ENCODE measurements at places on chromosomes 12 and 14.

DNA sequence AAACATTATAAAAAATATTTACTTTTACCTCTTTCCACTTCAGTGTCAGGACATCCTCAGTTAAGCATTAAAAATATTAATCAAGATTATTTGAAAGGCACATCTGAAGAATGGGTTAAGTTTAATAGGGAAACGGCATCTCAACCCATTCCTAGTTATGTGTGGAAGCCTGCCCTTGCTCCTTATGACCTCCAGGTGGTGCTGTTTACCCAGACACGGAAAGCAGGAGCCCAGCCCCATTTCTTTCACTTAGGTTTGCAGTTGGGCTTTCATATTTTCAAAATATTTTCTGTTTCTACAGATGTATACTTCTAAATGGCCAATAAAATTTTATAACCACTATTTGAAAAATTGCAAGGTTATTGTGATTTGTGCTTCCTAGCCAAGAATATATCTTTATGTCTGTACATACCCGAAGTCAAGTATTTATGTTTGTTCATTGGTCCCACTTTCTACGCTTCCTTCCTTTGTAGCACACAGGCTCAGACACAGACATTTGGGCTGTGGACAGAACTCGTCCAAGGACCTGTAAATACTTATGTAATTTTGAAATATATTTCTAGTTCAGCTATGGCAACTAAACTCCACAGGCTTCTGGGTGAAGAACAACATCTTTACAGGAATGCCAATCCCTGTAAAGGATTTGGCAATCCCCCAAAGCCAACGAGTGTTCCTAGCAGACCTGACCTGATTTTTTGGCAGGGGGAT, 247.1 kb downstream of the AKAP6 start:
- DNase-seq: peak; percentile 18

GRCh38 chr14:50099335-50099734, 17.0 kb downstream of the VCPKMT start:
- DNase-seq: no peak

DNA sequence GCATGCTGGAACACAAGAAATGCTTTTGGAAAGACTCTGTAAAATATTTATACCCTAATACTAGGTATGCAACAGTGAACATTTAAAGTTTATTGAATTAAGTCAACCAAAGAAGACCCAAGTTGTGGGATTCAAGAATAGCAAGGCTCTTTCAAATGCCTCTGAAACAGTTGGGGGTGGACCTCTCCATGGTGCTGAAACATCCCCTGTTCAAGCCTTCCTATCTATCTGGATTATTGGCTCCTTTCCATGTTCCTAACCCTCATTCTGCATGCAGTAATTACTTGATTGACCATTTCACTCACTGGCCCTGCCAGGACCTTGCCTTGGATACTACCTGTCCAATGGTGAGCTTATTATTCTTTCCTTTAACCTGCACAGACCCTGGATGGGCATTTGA, 349.7 kb downstream of the NRXN3 start:
- no peak for DNase-seq

- DNase-seq: no peak
Observed at GRCh38 chr12:57496822-57497221, 9.0 kb downstream of the MARS1 start.

GRCh38 chr12:25573346-25573745, 20.3 kb upstream of the LMNTD1 start:
- DNase-seq: no peak

DNA sequence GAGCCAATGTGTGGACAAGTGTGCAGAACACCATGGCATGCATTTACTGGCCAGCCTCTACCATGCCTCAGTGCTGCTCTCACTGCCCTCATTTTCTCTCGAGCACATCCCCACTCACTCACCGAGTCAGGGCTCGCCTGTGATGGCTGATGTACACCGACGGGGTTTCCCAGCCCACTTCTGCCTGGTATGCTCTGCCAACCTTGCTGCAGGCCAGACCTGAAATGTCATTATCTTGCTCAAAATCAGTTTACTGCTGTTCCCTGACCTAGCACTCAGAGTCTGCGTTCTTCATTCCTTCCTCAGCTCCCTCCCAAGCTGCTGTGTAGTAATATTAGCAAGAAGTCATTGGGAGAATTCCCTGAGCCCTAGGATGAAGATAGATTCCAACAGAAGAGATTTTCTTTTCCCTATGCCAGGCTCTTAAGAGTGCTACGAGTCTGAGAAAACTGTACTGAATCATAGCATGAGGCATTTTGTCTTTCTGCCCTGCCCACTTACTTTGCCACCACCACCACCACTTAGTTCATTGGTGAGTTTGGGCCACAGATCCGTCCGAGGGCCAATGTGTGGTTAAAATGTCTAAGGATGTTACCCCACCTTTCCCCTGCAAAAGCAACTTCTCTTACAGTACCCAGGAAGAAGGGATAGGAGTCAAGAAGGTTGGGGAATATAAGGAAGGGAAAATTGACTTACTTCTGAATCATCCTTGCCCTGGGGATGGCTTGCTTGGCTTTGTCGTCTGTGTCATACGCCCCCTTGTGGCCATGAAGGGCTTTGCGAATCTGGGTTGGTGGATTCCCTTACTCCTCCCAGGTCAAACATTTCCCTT, 51.0 kb downstream of the BMAL2 start:
- peak; percentile 42 for DNase-seq

GRCh38 chr12:92943482-92944250, 14.6 kb upstream of the EEA1 start:
- DNase-seq: no peak

GRCh38 chr12:50626026-50626425, 121.2 kb downstream of the DIP2B start:
- DNase-seq: no peak

DNA sequence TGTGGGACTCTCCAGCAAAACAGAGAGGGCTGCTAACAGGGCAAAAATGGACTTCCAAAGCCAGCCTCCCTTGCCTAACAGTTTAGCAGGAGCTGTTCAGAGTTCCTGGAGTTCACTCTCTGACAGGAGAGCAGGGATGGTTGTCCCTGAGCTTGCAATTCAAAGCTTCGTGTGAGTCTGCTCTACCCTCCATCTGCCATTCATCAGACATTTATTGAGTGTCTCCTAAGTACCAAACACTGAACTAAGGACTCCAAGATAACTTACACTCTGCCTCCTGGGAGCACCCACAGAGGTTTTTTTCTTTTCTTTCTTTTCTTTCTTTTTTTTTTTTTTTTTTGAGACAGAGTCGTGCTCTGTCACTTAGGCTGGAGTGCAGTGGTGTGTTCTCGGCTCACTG, 28.7 kb downstream of the RHOF start:
- no peak for DNase-seq

DNA sequence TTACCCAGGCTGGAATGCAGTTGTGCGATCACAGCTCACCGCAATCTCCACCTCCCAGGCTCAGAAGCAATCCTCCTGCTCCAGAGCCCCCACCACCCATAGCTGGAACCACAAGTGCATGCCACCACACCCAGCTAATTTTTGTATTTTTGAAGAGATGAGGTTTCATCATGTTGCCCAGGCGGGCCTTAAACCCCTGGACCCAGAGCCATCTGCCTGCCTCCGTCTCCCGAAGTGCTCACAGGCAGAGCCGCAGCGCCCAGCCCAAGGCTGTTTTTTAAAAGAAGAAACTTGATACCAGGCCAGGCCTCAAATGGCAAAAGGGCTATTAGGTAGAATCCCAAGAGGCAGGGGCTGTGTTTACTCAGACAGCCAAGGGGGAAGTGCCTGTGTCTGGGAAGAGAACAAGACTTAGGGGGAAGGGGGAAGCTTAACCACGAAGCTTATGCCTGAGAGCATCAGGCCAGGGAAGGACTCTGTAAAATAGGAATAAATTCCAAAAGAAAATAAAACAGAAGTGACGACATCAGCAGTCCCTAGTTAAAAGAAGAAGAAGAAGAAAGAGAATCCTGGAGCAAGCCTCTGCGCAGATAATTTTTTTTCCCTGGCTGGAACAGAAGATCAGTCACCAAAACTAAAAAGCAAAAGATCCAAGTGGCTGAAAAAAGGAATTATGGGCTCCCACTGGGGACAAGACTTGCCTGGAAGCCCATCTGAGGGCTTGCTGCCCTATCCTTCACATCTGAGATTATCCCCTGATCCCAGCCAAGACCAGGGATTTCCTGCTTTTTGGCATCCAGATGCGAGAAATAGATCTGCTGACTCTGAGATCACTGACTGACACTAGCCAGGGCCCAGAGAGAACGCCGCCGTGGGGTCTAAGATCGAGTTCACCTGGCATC, 170.5 kb downstream of the NDUFA12 start:
- DNase-seq: no peak

- no peak for DNase-seq
Observed at GRCh38 chr14:35046751-35047536, 872 bp downstream of the FAM177A1 start.

GRCh38 chr12:104727726-104728465, 230.2 kb downstream of the SLC41A2 start:
- DNase-seq: no peak

- no peak for DNase-seq
Observed at GRCh38 chr14:71890541-71890940, 41.7 kb upstream of the RGS6 start.

- no peak for DNase-seq
Observed at GRCh38 chr12:28083840-28084678, 106.2 kb upstream of the CCDC91 start.

GRCh38 chr14:63523735-63524426, 19.3 kb downstream of the PPP2R5E start:
- no peak for DNase-seq

GRCh38 chr12:27523305-27523641, 733 bp upstream of the PPFIBP1 start:
- DNase-seq: no peak

DNA sequence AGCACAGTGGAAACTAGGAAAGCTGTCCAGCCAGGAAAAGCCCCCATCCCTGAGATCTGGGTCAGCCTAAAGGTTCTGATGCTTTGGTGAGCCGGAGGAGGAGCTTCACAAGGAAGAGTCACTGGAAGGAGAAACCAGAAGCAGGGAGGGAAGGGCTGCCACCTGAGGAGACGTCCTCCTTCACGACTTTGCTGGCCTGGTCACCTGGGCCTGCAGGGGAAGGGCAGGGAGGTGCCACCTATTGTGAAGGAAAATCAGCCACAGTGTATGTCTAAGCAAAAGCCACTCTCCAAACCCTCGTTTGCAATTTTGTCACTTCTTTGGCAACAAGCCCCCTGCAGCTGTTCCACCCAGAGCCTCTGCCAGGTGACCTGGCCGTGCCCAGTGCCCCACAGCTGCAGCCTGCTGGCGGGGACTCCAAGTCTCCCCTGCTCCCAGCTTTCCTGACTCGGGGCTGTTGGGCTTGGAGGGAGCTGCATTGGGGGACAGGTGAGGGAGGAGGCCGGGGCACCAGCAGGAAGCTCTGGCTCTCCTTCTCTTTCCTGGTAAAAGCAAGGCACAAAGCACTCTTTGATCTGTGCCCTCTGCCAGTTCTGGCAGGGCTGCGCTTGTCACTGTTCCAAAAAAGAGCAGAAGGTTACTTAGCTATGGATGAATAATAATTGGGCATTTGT, 120.9 kb upstream of the BCL2L14 start:
- DNase-seq: no peak

GRCh38 chr12:59699421-59700152, 103.8 kb downstream of the SLC16A7 start:
- no peak for DNase-seq

GRCh38 chr12:75969768-75970167, 61.8 kb downstream of the PHLDA1 start:
- DNase-seq: no peak

- no peak for DNase-seq
Observed at GRCh38 chr14:23435543-23436326, at the start of gene MYH7. Gene MYH7 (minus strand): TSS chr14:23435660. CDS start chr14:23433732, 1,928 bp downstream.

DNA sequence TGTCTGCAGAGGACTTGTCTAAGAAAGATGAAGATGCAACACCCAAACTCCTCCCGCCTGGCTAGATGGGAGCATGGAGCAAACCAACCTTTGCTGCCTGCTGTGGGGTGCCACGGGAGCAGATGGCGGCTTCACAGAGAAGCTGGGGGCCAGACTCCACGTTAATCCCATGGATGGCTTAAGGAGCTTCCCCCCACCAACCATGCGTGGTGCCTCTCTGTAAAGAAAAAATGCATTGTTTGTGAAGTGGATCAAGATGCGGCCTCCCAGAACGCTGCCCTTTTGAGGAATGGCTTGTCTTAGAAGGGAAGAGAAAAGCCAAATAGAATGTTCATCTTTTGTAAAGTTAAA, 15.6 kb downstream of the MVK start:
- DNase-seq: no peak

DNA sequence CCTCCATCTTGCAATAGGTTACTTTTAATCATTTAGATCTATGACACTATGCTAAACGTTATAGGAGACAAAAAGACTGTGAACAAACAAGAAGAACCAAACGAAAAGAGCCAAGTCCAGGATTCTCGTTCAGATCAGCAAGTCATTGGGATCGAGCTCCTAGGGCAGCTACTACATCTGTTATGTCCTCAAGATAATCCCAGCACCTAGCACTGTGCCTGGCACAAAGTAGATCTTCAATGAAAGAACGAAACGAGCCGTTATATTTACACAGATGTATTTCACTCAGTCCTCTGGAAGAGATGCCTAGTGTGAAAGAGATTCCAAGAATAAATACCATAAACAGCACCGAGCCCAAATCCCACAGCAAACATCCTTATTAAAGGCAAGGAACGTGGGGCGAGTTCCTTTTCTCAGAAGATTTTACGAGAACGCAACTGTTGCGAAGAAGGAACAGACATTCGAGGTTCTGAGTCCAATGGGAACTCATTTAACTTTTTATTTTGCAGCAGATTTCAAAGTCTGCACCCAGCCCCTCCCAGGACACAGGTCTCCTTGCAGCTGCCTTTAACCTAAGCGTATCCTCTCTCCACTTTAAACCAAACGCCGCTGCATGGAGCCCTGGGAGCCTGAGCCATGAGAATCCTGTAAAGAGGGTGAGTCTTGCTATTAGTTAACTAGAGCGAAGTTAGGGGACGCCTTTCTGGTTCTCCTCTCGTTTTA, 544 bp upstream of the TDP1 start:
- DNase-seq: no peak

- no peak for DNase-seq
Observed at GRCh38 chr14:63896278-63896720, 43.5 kb downstream of the SYNE2 start.

GRCh38 chr12:1519642-1520041, 74.7 kb downstream of the FBXL14 start:
- DNase-seq: no peak

GRCh38 chr12:59432057-59432456, 163.8 kb upstream of the SLC16A7 start:
- no peak for DNase-seq

- peak; percentile 79 for DNase-seq
Observed at GRCh38 chr12:48004053-48004941, at the start of gene COL2A1. Gene COL2A1 (minus strand): TSS chr12:48004476. CDS start chr12:48004321, 155 bp downstream.

DNA sequence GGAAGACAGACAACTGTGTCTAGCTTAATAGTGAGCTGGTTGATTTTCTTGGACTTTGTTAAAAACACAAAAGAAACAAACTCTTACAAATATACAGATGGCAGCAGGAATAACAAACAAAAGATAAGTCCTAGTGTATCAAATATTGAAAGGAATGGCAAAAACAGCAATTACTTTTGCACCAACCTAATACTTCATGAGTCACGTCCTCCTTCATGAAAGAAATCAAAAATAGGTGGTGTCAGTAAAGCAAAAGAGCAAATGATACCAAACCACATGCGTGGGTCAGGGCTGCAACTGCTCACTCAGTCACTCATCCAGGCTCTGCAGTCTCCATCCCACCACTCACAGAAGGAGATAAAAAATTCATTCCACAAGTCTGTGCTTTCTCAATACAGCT, 11.8 kb downstream of the ATG14 start:
- DNase-seq: no peak

GRCh38 chr14:104147346-104148125, 9.1 kb downstream of the KIF26A start:
- no peak for DNase-seq
